ENCODE measurements at places on chromosomes 2 and 18.

- no peak for DNase-seq
Measured at GRCh38 chr2:43225093-43225787, 1.2 kb downstream of the ZFP36L2 start.

GRCh38 chr2:217045700-217046475 lies 186.0 kb upstream of the TNP1 start:
- DNase-seq = no peak

DNA sequence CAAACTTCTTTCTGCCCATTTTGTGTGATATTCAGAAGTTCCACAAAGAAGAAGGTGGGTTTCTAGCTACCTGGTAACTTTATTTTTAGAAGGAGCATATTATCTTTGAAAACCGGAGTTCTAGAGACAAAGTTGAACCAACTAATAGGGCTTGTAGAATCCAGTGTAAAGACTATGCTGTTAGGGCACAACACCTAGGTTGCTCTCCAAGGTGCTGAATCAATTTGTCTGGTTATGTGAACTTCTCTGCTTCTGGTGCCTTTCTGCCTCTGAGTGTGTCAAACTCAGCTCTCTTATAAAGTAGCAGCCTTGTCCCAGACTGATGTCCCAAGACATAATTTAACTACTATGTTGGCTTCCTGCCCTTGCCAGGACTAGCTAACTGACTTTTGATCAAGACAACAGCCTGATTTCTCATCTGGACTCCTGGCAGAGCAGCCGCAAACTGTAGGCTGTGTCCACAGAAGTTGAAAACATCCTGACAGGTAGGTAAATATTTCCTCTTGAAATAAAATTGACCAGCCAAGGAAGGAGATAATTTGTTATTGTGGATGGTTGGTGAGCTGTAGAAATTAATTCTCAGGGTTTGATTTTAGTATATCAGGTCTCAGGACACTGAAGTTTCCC lies 119.4 kb downstream of the CYRIA start:
- DNase-seq = no peak

GRCh38 chr2:37692711-37693110 lies 21.3 kb upstream of the CDC42EP3 start:
- DNase-seq = no peak

GRCh38 chr18:38616306-38616705 lies 1050.7 kb upstream of the CELF4 start:
- DNase-seq = no peak

- no peak for DNase-seq
Measured at GRCh38 chr2:103161456-103162289, 399.8 kb downstream of the TMEM182 start.

DNA sequence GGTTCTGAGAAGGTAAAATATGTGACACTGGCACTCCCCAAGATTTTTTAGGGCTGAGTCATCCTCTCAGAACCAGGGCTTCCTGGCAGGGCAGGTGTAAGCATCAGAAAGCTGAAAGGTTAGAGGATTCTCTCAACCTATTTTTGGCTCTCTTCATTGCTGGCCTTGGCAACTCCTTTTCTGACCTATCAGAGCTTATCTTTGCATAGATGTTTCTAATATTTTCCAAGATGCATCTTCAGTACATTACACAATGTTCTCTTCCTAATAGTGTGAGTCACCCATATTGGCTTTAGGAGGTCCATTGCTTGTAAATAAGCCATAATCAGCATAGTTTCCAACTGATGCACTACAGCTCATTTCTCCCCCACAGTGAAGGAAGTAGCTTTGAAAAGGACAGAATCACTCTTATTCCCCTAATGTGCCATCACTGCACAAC lies 2008.4 kb upstream of the PIK3C3 start:
- no peak for DNase-seq

DNA sequence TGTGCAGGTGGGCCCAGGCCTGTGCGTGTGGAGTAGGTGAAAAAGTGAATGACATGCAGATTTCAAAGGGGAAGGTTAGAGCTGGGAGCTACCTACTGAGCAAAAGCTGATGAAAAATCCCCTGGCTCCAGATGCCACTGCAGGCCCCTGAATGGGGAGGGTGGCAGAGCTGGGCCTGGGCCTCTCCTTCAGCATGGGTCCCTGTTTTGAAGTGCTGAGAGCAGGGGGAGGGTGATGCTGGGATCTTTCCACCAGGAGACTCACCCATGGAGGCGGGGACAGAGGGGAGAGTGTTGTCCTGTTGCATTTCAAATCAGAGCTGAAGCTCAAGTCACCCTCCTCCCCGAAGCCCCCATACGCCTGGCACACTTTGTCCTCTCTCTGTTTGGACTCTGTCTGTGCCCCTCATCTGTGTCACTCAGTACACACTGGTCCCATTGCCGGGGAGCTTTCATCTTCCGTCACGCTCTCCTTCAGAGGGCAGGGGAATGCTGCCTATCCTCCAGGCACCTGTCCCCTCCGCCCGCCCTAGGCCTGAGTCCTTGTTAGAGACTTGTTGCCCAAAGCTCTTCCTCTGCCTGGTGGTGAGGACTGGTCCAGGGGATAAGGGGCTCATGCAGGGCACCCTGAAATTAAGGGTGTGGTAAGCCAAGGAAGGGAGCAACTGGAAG lies 206.6 kb downstream of the HAUS1 start:
- no peak for DNase-seq

DNA sequence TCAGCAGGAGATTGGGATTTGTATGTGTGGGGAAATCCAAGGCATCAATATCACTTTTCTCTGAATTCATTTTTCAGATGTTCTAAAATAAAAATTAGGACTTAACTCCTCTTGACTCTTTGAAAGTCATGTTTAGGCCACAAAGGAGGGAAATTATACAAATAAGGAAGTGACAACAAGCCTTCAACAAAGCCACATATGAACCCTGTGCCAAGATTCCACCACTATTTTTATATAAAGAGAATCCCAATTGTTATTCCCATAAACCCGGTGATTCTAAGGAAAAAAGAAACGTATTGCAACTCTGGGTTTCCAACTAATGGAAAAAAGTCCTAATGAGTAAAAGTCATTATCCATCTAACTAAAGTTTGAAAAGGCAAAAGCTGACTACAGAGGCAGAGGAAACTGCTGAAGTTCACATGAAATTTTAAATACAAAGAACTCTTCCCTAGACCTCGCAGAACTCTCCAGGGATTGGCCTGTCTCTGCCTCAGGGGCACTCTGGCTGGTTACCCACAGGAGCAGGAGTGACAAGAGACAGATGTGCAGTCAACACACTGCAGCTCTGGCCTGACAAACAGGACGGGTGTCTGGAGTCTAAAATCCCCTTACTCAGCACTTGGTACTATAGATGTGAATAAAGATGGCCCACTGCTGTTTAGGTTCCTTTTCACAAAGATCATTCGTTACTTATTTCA lies 11.5 kb downstream of the NPC1 start:
- no peak for DNase-seq

- DNase-seq = no peak
Measured at GRCh38 chr2:12331698-12332097, 385.0 kb upstream of the TRIB2 start.

DNA sequence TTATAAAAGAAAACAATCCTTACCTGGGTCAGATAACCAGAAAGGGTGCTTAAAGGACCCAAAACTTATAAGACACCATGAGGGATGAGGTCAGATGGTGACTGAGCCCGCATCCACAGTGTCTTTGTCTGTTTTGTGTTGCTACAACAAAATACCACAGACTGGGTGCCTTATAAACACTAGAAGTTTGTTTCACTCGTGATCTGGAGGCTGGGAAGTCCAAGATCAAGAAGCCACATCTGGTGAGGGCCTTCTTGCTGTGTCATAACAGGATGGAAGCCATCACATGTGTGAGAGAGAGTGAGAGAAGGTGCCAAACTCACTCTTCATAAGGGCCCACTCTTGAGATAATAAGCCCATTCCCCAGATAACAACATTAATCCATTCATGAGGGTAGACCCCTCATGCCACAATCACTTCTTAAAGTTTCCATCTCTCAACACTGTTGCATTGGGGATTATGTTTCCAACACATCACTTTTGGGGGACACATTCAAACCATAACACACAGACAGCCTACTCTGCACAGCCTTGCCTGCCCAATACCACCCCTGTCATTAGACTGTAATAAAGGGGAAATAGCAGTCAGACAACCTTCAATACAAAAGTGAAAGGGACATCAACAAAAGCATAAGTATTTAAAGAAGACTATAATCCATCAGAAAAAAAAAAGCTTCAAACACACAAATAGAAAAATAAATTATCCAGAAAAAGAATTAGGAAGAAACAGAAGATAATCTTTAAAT lies 249.8 kb downstream of the ANAPC1 start:
- DNase-seq = no peak

GRCh38 chr2:80499095-80499494 lies 194.5 kb upstream of the LRRTM1 start:
- no peak for DNase-seq

DNA sequence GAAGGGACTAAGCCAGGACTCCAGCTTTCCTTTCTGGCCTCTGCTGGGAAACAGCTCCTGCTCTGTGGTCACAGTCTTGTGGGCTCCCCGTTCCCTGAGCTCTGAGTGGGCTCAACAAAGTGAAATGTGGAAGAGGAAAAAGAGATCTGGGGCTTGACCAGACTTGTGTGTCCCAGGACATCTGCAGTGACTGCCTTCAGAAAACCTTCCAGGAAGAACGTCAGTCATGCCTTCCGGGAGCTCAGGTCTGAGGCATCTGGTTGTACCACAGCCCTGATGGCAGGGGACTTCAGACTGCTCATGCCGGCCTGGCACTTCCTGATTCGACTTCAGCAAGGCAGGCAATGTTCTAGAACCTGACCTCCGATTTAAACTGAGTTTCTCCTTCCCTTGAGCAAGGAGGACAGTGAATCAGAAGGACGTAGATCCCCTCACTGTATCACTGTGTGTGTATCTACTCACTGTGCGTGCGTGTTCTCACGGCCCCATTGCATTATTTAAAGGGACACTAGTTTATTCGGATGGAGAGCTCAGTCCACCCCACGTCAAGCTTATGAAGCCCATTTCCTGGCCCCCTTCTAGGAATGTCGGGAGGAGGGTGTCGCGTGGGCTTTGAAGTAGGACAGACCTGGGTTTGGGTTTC lies 548 bp upstream of the FBLN7 start:
- DNase-seq = no peak

- DNase-seq = no peak
Measured at GRCh38 chr2:147698166-147698565, 146.7 kb upstream of the ACVR2A start.

GRCh38 chr2:83534416-83534815 lies 924.7 kb downstream of the SUCLG1 start:
- DNase-seq = no peak

DNA sequence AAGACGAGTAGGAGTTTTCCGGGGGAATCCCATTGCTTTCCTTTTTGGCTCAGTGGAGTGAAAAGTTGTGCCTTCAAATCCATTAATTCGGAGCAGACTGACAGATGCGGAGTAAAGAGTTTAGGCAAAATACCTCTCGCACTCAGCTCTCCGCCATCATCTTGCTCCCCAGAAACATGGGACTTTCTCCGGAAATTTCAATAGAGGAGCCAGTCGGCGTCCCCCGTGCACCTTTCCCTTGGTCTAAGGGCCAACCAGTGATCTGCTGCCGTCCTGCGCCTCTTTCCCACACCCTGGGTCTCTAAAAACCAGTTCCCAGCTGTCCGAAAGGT lies 318 bp downstream of the TYW5 start:
- peak; percentile 42 for DNase-seq

DNA sequence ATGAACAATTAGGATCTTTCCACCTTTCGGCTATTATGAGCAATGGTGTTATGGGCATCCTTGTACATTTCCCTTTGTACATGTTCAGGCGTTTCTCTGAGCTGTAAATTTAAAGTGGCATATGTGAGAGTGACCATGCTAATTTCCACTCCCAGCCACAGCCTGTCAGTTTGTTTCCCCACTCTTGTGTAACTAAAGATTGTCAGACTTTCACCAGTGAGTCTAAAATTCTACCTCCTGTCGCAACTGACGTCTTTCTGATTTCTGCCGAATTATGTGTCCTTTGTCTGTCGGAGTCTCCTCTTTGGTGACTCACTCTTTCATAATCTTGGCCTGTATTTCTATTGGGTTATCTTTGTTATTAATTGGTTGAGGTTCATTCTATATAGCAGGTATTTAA lies 50.7 kb downstream of the TRAPPC12 start:
- DNase-seq = no peak

DNA sequence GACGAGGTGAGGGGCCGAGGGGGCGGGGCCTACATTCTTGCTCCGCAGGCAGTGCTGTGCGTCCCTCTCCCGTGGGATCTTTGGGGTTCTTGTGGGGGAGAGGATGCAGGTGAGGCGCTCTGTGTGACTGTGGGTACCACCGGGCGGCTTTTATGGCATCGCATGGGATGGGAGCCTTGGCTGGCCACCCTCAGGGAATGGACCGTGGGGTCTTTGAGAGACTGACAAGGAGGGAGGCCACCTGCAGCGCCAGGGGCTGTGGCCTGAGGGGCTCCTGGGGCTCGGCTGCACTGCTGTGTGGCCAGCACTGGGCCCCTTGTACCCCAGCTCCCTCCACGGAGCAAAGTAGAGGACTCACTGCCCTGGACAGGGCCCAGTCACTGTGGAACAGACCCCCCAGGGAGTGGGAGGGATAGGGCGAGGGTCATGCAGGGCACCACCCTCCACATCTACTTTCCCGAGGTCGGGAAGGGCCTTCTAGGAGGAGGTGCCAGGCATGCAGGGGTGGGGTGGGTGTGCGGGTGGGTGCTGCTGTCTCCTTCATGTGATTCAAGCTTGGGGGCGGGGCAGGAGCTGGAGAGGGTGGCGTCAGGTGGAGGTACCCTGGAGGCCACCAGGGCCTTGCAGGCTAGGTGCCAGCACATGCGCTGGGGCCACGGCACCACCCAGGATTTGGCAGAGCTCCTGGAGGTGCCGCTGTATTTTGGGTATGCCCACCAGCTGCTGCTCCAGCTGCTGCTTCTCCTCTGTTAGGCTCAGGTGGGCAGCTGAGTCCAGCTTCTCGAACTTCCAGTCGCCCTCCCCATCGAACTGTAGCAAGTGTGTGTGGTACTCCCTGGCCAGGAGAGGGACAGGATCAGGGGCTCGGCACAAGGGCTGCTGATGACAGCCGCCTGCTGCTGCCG lies 1072.4 kb downstream of the RPIA start:
- no peak for DNase-seq

- DNase-seq = no peak
Measured at GRCh38 chr2:219408204-219408603, 10.0 kb upstream of the DES start.

DNA sequence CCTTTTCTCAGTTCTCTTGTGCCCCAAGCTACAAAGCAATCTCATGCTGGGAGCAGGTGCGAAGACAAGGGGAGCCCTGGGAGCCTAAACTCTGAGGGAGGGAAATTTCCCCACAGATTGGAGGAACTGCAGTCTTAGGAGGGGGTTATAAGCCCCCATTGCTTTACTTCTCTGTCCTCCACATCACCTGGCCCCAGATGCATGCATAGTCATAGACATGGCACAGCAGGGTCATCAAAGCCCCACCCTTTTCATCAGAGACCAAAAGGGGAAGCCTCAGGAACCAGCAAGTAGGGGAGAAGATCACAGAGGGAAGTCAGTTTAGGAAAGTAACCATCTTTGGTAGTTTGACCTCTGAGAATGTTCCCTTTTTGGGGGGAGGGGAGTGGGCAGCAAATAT lies 33.7 kb downstream of the LANCL1 start:
- no peak for DNase-seq

GRCh38 chr18:13605477-13605876 lies 120.9 kb downstream of the FAM210A start:
- no peak for DNase-seq

GRCh38 chr2:147110317-147110716 lies 734.5 kb upstream of the ACVR2A start:
- DNase-seq = no peak

- no peak for DNase-seq
Measured at GRCh38 chr2:1309507-1309906, 103.8 kb upstream of the TPO start.

GRCh38 chr2:102042196-102043081 lies 50.7 kb downstream of the IL1R2 start:
- no peak for DNase-seq

Measured in GOT3 (cell line).